A549 (cell line): ENCODE measurements at places on chromosomes 11 and 22.

DNA sequence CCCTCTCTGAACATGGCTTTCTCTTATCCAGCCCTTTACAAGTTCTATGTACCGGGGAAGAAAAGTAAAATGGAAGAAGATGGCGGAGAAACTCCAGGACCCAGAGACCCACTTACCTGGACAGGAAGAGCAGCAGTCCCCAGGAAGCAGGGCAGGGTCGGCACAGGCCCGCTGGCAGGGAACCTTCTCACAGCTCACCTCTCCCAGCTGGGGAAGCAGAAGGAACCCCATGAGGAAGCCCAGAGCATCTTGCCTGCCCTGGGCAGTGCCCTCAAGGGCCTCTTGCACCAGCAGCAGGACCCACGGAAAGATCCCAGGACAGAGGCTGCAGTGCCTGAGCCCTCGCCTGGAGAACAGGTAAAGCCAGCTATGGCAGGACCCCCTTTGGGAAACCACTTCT lies 23.4 kb downstream of the PGA5 start:
- DNase-seq = no peak

GRCh38 chr11:2194877-2195755 lies 23.5 kb upstream of the TH start:
- peak; percentile 44 for DNase-seq

DNA sequence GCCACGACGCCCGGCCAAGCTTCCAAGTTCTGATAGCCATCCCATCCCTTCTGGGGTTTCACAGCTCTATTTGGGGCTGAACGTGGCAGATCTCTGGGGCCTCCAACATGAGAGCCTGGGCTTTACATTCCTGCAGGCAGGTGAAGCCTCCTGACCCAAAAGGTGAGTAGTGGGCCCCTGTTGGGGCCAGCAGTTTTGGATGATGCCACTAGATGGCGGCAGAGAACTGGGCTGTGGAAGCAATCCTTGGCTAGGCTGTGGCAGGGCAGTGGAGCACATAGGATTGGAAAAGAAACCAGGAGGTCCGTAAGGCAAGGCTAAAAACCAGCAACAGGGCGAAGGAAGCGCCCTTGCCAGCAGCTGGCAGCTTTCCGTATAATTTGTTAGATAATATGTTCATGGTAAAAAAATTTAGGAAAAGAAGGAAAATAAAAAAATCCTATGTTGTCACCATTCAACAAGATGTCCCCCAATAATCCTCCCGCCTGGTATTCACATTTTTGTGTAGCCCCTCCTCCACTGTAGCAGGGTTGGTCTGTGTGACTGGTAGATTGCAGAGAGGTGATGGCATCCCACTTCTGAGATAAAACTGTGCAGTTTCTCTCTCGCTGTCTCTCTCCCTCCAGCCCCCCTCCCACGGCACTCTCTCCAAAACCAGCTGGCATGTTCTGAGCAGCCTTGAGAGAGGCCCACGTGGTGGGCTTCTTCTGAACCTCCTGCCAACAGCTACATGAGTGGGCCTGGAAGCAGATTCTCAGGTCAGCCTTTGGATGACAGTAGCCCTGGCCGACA lies 43.6 kb upstream of the OR4B1 start:
- DNase-seq = peak; percentile 54

DNA sequence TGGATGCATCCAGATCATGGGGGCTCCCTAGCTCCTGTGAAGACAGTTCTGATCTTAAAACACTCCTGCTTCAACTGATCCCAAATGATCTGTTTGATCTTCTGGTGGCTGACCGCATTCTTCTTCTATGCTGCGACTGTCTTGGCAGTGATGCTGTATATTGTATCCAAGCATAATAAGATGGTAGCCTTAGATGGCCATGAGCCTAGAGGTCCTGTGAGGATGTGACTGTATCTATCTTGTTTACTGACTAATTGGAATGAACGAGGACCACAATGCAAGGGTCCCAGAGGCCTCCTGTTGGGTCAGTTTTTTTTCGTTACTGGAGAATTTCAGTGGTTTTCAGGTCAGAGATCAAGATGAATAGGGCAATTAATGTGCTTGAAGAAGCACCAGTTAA lies 7.1 kb upstream of the MPEG1 start:
- DNase-seq = no peak

GRCh38 chr11:85257837-85258236 lies 369.3 kb downstream of the DLG2 start:
- DNase-seq = no peak

DNA sequence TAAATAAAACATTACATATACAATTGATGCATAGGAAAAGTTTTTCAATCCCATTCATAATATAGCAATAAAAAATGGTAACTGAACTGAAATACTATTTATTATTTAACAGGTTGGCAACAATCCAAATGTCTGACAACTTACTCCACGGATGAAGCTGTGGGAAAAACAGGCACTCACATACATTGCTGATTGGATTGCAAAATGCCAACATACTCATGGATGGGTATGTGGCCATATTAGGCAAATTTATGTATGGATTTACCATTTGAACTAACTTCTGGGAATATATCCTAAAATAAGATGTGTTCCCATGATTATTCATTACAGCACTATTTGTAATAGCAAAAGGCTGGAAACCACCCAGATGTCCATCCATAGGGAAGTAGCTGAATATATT lies 3.2 kb upstream of the BIRC2 start:
- no peak for DNase-seq

- DNase-seq = no peak
Measured at GRCh38 chr22:29096736-29097669, 24.2 kb downstream of the KREMEN1 start.

DNA sequence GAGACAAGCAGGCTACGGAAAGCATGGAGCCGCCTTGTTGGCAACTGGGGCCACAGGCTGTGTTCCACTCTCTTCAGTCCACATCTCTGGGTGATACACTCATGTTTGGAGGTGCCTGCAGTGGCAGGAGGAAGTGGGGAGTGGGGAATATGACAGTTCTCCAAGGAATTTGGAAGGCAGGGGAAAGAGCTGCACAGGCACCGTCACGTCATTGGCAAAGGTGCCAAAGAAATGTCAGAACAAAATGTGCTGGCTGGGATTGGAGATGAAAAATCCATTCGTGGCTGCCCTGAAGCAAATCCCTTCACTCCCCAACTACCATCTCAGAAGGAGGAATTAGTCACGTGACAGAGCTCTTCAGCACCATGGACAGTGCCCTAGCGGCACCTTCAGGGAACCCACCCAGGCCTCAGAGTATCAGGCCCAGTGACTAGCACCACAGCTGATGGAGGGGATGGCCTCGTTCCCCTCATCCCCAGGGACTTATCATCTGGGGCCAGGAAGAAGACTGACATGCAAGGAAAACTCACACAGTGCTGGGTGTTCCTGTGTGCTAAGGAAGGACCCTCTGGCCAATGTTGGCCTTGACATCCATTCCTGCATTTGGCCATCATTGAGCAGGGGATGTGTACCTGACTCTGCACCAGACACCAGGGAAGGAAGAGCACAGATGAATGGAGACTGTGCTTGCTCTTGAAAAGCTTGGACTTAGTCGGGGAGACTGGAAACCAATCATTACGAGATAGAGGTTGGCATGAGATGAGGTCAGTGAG lies 48.5 kb upstream of the PRDM11 start:
- DNase-seq = no peak

- no peak for DNase-seq
Measured at GRCh38 chr11:7545611-7546010, 31.8 kb downstream of the PPFIBP2 start.

DNA sequence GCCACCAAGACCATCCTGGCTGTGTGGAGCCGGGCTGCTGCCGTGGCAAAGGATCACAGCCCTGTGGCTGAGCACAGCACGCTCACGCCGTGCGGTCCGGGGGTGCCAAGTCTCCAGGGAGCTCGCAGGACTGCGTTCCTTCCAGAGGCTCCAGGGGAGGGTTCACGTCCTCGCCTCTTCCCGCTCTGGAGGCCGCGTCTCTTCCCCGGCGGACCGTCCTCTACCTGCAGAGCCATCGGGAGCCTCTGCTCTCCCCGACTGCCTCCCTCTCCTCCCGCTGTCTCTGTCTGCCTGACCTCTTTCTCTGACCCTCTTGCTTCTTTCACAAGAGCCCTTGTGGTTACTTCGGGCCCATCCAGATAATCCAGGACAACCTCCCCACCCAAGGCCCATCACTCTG lies 11.4 kb upstream of the MUC5AC start:
- DNase-seq = no peak

GRCh38 chr11:15897211-15897960 lies 459.0 kb downstream of the SOX6 start:
- DNase-seq = no peak

- DNase-seq = no peak
Measured at GRCh38 chr11:3796346-3796745, 1.0 kb downstream of the NUP98 start.

GRCh38 chr11:66529069-66529468 lies 16.8 kb downstream of the ZDHHC24 start:
- DNase-seq = no peak

GRCh38 chr11:19555266-19555665 lies 157.4 kb upstream of the NAV2 start:
- no peak for DNase-seq

DNA sequence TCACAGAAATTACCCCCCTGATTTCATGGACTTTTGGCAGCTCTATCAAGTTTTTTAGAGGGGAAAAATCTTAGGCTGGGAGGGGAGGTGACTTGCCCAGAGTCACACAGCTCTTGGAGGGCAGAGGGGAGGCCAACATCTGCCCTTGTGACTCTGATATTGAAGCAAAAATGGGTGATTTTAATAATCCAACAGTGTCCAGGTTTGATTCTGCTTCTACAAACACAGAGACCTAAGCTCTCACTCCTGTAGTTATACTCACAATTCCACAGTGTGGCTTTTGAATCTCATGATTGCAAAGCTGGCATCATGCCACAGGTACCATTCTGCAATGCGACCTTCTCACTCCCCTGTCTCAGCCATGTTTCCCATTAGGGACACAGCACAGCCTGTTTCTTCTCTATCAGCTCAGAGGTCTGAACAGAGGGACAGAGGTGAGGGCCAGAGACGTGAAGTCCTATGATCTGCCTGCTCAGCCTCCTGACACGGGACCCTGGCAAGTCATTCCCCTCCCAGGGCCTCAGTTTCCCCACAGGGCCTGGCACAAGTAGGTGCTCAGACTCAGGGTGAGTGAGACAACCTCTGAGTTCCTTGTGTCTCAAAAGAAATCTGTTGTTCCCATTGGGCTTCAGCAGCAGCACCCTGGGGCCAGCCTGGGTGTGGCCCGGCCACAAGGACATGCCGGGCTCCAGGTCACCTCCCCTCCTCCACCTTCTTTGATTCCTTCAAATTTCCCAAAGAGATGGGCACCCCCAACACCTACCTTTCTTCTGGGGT lies 766 bp downstream of the APOL2 start:
- no peak for DNase-seq

- DNase-seq = no peak
Measured at GRCh38 chr11:108561535-108561991, 32.0 kb downstream of the EXPH5 start.

- DNase-seq = no peak
Measured at GRCh38 chr11:64772303-64773018, 5.9 kb downstream of the SF1 start.

- no peak for DNase-seq
Measured at GRCh38 chr11:19727246-19727645, 14.6 kb downstream of the NAV2 start.

GRCh38 chr11:67666676-67667489 lies 7.5 kb downstream of the ALDH3B2 start:
- no peak for DNase-seq

DNA sequence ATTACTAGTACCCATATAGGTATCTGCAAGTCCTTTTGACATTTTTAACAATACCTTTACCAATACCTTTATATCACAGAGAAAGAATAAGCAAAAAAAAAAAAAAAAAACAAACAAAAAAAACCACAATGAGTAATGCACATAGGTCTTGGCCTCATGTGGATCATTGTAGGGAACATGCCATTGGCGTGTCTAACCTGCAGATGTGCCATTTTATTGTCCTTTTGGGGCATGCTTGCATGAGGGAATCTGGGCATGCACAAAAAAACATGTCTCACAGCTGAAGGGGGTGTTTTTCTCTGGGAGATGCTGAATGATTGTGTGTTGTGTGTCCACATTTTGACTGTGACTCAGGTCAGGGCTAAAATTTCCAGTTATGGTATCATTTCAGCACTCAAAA lies 361.6 kb downstream of the GUCY1A2 start:
- no peak for DNase-seq

DNA sequence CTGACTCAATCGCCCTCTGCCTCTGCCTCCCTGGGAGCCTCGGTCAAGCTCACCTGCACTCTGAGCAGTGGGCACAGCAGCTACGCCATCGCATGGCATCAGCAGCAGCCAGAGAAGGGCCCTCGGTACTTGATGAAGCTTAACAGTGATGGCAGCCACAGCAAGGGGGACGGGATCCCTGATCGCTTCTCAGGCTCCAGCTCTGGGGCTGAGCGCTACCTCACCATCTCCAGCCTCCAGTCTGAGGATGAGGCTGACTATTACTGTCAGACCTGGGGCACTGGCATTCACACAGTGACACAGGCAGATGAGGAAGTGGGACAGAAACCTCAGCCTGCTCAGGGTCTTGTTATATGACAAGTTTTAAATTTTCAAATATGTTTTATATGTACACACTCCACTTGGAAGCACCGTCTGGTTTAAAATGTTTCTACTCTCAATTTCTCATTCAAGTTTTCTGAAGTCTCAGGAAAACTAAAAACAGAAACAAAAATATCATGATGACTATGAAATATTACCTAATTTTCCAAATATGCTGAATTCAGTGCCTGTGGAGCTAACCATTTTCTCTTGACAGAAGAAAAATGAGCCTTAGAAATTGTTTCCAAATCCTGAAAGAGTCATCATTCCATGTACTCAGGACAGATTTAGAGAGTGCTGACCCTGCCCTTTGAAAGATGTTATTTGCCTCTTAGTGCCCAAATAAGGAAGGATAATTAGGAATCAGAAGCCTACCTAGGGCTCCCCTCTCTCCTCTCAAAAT lies 48.8 kb upstream of the TOP3B start:
- DNase-seq = no peak

GRCh38 chr22:35864545-35865165 lies 147.0 kb downstream of the APOL5 start:
- no peak for DNase-seq

- DNase-seq = no peak
Measured at GRCh38 chr11:65976216-65977176, 15.0 kb downstream of the SART1 start.

- no peak for DNase-seq
Measured at GRCh38 chr22:42825796-42826195, 31.3 kb downstream of the ARFGAP3 start.
